Bone marrow (tissue), 2 donors: ENCODE measurements at places on chromosomes 7 and 10.

- DNase-seq = no peak
Observed at GRCh38 chr7:27175626-27176523, 1.8 kb upstream of the HOXA10 start.

DNA sequence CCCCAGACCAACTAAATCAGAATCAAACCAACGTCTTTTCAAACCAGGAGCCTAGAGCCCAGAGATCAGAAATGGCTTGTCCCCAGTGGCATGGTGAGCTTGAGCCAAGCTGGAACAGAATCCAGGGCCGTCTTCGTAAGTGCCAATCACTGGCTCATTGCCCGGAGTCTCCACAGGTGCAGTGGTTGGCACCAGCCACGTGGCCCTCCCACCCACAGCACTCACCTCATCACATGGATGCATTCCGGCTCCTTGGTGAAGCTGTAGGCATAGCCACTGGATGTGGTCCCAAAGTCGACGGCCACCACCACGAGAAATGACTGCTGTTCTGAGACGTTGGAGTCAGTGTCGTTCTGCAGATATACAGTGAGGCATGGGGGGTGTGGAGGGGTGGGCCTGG is 37.4 kb downstream of the HSPA12A start:
- DNase-seq = no peak

DNA sequence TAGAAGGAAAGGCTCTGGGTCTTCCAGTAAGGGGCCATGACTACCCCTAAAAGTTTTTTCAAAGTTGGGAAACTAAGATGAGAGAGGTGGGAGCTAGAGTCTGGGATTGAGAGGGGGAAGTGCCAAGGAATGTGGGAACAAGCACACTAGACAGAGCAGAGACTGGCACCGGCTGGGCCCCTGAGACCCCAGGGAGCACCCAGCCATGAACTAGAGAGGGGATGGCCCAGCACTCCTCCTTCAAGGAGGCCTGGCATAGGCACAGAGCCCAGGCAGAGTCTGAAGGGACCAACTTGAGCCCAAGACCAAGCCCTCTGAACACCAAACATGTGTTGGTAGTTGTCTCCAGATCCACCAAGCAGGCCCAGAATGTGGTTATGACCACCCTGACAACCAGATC is 119.0 kb downstream of the GRID1 start:
- no peak for DNase-seq

DNA sequence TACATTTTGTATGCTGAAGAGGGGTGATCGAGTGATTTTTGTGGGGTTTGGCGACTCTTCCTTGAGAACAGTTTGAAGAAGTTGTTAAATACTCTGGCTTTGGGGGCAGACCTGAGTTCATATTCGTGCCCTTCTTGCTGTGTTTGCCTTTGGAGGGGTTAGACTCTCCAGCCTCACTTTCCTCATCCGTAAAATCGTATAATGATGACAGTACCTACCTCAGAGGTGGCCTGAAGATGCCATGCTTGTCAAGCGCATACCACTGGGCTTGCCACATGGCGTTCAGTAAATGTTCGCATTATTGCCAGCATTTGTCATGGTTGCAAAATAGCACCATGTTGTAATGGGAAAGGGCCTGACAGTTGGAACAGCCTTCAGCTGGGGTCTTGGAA is 1.3 kb downstream of the STK17A start:
- peak; percentile 35 for DNase-seq

GRCh38 chr10:21069929-21070700 is 173.0 kb upstream of the NEBL start:
- DNase-seq = no peak

DNA sequence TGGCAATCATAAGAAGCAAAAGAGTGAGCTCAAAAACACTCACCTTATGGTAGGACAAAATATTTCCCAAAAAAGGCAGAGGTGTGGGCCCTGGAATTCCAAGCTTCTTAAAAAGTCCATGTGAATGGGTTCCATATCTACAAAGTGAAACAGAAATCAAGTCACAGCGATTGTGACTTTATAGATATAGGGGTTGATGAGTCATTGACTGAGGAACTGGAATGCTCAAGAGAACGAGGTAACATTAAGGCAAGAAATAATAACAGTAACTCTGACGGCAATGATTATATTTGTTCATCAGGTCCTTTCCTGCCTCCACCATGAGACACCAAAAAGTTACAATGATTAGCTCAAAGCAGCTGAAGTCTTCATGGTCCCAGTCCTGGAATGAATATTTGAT is 4.0 kb downstream of the CYP3A4 start:
- DNase-seq = no peak

DNA sequence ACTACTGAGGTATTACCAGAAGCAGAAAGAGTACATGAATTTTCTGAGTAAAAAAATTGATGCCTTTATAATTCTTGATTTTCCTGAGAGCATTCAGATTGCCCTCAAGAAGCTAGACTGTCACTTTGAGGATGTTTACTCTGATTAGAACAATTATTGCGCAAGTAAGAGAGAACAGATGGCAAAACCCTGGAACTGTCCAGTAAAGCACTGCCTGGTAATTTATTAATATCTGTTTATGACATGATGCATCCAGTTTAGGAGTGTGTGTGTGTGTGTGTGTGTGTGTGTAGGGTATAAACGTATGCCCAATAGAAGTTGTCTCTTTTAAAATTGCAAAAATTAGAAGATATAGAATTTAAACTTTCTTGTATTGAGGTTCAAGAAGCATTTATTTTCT is 379.7 kb downstream of the PHTF2 start:
- DNase-seq = no peak

DNA sequence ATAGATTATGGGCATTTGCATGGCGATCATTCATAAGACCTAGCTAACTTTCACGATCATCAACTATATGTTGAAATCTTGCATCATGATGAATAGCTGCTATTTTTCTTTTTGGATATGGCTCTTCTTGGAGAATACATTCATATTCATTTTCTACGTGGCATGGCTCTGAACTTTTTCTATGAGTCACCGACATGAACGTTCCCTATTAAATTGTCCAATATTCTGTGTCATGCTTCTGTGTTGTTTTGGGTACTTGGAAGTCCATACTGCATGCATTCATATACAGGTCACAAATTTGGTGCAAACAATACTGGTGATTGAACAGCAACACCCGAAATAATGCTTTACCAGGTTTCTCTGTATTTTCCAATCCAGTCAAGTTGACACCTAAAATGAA is 37.9 kb upstream of the ANKRD1 start:
- no peak for DNase-seq

- DNase-seq = no peak
Observed at GRCh38 chr10:80542053-80542452, 4.4 kb downstream of the SH2D4B start.

DNA sequence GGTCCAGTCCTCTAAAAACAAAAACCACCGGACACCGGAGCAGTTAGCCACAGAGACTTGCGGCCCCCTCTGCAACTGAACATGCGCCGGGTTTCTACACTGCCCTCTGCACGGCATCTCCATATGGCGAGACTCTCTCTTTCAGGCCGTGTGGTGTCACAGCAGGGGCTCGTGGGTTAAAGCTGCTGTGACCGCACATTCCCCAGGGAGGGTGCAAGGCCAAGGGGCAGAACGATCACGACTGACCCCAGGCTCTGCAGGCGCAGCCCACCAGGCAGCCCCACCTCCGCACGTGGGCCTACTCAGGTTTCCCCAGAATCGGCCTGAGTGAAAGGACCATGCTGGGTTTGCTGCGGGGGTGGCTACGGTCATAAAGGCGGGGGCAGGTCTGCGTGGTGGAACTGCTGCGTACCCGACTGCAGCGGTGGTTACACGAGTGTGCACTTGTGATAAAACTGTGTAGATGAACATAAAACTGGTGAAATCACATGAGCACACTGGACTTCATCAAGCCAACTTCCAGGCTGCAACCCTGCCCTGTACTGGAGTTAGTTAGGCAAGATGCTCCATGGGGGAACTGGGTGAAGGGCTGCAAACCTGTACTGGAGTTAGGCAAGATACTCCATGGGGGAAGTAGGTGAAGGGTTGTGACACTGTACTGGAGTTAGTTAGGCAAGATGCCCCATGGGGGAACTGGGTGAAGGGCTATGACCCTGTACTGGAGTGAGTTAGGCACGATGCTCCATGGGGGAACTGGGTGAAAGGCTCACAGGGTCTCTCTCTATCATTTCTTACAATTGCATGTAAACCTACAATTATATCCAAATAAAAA is 81.4 kb upstream of the PPP2R2D start:
- no peak for DNase-seq

GRCh38 chr10:106582291-106582690 is 582.2 kb downstream of the SORCS1 start:
- no peak for DNase-seq

GRCh38 chr7:92158660-92159575 is 20.0 kb downstream of the LRRD1 start:
- no peak for DNase-seq

DNA sequence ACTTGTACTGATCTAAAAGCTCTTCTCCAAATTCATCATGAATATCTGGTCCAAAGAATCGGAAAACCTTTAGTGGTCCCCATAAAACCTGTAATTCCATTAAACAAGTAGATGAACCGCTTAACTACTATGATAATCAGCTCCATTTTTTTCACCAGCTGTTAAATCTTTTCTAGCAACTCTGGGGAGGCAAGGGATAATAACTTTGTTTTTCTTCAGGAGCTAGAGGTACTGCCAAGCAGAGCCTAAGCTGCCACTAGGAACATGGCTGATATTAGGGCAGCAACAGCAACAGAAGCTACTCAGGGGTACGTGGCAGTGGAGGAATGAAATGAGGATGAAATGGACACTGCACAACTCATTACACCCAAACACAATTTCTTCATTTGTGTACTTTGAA is 138.0 kb downstream of the SRPK2 start:
- no peak for DNase-seq

DNA sequence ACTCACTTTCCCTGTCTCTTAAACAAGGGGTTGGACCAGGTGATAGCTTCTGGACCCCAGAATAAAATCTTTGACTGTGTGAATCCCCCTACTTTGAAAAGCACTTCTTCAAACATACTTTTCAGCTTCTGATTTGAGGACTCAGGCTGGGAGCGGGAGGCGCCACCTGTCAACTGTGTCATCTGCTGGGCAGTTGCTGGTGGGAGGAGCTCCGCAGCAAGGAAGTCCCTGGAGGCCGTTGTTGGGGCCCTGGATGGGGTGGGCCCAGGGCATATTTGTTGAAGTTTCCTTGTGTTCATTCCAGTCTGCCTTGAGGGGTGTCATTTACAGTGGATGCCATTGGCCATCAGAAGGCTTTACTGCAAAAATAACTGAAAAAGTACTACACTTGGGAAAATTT is 197.7 kb downstream of the CCDC3 start:
- no peak for DNase-seq

- no peak for DNase-seq
Observed at GRCh38 chr10:116099023-116099420, 174.0 kb downstream of the GFRA1 start.

GRCh38 chr10:35152992-35153391 is 26.3 kb downstream of the CREM start:
- no peak for DNase-seq

DNA sequence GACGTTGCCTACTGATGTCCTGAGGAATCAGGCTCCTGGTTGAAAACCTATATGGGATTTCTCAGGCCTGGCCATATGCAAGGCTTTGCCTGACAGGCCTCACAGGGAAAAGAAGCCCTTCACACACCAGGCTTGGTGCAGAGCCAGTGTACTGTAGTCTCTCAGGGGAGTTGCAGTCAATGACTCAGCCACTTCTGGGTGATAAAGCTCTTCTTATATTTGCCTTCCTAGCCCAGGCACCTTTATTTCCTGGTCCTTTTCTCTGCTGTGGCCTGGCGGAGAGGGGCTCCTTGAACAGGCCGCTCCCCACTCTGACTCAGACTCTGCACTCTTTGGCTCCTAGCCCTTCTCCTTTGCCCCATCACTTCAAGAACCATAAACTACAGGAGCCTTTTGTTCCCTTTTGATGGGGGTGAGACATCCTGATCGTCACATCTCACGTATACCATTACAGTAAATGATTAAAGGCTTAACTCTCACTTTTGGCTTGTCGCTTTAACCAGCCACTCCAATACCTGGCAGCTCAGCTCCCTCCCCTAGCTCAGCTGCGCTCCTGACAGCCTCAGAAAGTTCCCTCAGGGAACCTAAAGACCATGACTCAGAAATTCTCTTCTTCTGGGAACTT is 33.5 kb downstream of the DPY19L1 start:
- DNase-seq = no peak

- no peak for DNase-seq
Observed at GRCh38 chr7:92534572-92534971, 6.0 kb downstream of the RBM48 start.

DNA sequence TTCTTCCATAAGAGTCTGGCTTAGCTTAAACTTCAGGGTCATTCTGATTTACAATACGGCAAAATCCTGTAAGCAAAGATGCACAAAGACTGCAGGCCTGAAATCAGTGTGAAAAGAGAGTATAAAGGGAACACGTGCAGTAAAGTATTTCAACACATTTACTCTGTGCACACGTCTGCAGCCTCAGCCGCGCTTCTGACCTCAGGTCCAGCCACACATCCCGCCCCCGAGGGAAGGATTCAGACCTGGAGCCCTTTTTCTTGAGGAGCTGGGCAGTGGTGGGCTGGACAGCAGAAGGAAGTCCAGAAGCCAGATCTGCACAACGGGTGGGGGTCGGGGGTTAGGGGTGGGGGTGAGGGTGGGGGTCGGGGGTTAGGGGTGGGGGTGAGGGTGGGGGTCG is 58.9 kb upstream of the FAM20C start:
- DNase-seq = no peak

- no peak for DNase-seq
Observed at GRCh38 chr7:24835643-24836042, 78.4 kb upstream of the GSDME start.

GRCh38 chr10:89204621-89205185 is 2.4 kb downstream of the CH25H start:
- no peak for DNase-seq

DNA sequence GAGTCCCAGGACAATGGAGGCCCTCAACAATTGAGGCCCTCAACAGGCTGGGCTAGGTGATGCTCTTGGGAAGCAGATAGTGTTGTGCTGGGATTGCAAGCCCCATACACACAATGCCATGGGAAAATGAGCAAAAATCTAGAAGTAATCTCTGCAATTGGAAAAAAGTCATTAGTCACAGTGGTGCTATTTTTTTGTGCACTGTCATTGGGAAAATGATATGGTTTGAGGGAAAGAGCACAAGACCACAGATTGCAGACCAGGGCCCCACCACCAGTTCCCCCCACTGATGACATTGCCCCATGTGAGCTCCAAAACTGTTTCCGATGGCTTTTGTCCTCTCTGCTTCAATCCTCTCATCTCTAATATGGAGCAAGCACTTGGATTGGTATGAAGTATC is 1.9 kb downstream of the KCTD7 start:
- peak; percentile 8 for DNase-seq

DNA sequence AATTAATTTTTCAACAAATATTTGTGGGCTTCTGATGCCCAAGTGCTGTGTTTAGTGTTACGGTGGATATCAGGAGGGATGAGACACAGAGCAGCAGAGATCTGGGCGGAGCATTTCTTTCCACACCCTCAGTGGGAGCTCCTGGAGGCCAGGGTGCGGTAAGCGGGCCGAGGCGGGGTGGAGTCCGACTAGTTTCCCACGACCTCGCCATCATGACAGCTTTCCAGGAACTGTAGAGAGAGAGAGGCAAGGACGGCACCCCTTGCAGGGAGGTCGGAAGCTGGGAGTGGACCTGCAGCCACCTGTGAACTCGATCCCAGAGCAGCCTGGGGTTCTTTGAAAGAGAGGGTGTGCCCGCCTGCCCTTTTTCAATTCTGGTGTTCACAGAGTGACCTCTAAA is 128.2 kb downstream of the ACTR3B start:
- DNase-seq = no peak

- DNase-seq = no peak
Observed at GRCh38 chr7:19491821-19492452, 216.9 kb downstream of the POLR1F start.

- no peak for DNase-seq
Observed at GRCh38 chr7:32318300-32319011, 171.7 kb downstream of the LSM5 start.

- DNase-seq = no peak
Observed at GRCh38 chr10:43205681-43206390, 61.0 kb downstream of the RASGEF1A start.
